ENCODE measurements at places on chromosomes 2 and 18.
A peak's percentile ranks its signal among the peaks of the same experiment; 100 is the strongest.

- no peak for DNase-seq
Measured at GRCh38 chr2:169480079-169480465, 778 bp downstream of the BBS5 start.

- peak; percentile 60 for DNase-seq
Measured at GRCh38 chr2:112493858-112494648, 12.1 kb downstream of the TTL start.

- no peak for DNase-seq
Measured at GRCh38 chr18:45837283-45838070, 12.0 kb downstream of the SIGLEC15 start.

DNA sequence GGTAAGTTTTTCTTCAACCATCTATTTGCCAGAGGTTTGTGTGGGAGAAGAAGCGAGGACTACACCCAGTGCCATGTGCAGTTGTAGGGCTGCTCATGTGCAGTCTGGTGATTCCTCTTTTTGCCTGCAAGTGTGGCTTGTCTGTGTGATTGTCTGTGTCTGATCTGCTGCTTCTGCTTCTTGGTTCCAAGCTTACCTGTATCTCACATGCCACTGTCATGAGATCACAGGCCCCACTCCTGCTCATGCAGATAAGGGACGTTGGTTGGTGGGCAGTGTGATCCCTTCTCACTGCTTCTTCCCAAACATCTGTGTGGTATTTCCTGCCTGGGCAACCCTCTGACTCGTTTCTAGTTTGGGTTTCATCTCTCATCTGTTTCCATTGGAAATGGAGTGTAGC, 27.1 kb downstream of the RRM2 start:
- no peak for DNase-seq

DNA sequence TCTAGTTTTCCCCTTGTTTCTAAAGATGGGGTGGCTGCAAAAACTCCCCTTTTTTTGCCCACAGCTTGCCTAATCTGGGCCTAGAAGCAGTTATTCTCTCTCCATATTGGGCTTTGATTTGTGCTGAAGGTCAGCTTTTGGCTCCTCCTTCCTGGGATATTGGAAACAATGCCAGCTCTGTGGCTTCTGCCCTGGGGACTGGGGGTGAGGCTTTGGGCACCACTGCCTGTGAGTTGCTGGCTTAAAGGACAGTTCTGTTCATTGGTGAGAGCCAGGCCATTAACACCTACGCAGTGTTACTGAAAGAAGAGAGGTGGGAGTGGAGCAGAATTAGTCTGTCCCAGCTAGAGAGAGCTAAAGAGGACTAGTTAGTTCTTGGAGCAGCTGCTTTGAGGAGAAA, 4.3 kb downstream of the UBXN2A start:
- DNase-seq, result peak; percentile 29

- no peak for DNase-seq
Measured at GRCh38 chr2:217830061-217830460, 172.7 kb downstream of the TNS1 start.

DNA sequence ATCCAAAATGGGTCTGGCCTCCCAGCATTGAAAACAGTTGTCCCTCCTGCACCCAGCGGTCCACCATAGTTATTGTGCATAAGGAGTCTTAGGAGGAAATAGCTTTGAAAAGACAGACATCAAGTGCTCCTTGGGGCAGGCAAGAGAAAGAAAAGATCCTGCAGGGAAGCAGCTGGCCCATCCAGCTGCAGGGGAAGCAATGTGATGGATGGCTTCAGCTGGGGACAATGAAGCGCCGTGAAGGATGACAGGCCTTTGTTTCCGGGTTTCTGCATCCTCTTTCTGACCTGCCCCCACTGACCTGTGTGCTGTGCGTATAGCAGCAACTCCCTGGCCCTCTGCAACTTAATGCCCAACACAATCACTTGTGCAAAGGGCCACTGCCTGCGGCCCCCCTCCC, 142.9 kb upstream of the NCKAP5 start:
- DNase-seq, result no peak

- no peak for DNase-seq
Measured at GRCh38 chr2:163505281-163505680, 230.5 kb downstream of the FIGN start.

DNA sequence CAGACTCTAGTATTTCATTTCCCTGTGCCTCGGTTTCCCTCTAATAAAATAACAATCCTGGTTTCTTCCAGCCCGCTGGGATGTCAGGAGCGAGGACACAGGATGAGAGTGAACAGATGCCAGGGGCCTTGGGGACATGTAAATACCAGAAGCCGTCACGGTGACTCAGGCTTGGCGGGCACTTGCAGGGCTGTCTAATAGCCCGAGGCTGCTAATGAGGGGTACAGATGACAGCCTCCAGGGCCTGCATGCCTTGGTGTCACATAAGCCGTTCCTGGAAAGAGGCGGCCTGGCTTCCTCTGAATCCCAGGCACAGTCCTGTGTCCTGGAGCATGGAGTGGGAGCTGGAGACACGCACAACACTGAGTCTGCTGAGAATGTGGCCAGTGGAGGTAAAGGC, 28.2 kb downstream of the HS1BP3 start:
- DNase-seq, result no peak

GRCh38 chr2:95351598-95351915, 51.0 kb upstream of the FAHD2A start:
- DNase-seq, result no peak

- no peak for DNase-seq
Measured at GRCh38 chr2:118856978-118857676, 9.7 kb upstream of the EN1 start.

GRCh38 chr2:164599954-164600589, 21.2 kb downstream of the GRB14 start:
- peak; percentile 81 for DNase-seq

- peak; percentile 73 for DNase-seq
Measured at GRCh38 chr18:48996901-48997463, 46.2 kb upstream of the SMAD7 start.

GRCh38 chr2:128311755-128312341, 6.8 kb downstream of the HS6ST1 start:
- no peak for DNase-seq

DNA sequence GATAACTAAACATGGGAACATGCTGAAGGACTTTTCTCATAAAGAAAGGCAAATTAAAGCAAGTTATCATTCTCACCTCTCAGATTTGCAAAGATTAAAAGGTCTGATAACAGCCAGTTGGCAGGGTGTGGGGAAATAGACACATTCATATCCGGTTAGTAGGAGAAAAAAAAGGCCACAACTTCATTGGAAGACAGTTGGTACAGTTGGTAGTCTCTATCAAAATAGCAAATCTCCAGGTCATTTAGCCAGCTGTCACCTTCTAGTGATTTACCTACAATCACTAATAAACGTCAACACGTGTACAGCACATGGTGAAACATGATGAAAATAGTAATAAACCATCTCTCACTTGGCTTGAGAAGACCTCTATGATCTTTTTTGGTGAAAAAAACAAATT, 16.6 kb downstream of the INPP5D start:
- no peak for DNase-seq

- DNase-seq, result no peak
Measured at GRCh38 chr2:192072261-192072660, 122.5 kb downstream of the TMEFF2 start.

GRCh38 chr2:128466376-128466775, 147.7 kb upstream of the HS6ST1 start:
- DNase-seq, result peak; percentile 8

- DNase-seq, result no peak
Measured at GRCh38 chr2:73268830-73269685, 15.2 kb downstream of the FBXO41 start.

DNA sequence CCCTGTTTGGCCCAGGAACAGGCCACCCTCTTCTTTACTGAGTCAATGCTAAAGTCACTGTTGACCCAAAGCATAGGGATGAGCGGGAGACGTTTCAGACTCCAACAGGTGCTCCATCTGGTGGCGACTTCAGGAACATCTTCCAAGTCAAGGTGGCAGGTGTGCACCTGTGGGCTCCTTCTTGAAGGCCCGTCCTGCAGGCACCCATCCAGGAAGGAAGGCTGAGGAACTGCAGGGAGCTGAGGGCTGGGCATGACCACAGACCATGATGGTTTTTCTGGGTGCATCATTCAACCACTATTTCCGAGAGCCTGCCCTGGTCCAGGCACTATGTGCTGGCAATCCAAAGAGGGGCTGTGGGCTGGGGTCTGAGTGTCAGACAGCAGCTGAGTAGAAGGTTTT, 142.8 kb downstream of the NDUFA10 start:
- peak; percentile 67 for DNase-seq

GRCh38 chr18:74589811-74590210, 7.9 kb upstream of the ZNF407 start:
- DNase-seq, result no peak

- no peak for DNase-seq
Measured at GRCh38 chr2:110714452-110715224, 17.7 kb upstream of the ACOXL start.

GRCh38 chr18:77181950-77182707, 49.5 kb upstream of the MBP start:
- DNase-seq, result no peak

DNA sequence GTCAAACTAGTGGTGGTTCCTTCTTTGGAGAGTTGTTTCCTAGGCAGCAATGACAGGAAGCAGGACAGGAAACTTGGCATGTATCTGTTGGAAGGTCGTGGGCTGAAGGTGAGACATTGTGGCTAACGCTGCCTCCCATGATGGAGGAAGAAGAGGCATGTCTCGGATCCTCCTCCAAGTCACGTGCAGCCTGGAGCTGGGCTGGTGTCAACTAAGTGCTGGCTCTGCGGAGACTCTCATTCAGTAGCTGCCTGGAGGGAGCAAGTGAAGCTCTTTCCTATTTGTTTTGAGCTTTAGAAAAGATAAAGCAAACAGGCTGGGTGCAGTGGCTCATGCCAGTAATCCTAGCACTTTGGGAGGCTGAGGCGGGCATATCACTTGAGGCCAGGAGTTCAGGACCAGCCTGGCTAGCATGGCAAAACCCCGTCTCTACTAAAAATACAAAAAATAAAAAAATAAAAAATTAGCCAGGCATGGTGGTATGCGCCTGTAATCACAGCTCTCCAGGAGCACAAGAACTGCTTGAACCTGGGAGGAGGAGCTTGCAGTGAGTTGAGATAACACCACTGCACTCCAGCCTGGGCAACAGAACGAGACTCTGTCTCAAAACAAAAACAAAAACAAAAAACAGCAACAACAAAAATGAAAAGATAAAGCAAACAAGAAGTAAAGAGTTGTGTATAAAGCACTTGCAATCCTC, 28.2 kb upstream of the INO80C start:
- no peak for DNase-seq

GRCh38 chr2:24831221-24832072, 38.2 kb downstream of the CENPO start:
- no peak for DNase-seq

- DNase-seq, result no peak
Measured at GRCh38 chr18:59788791-59789106, 91.5 kb upstream of the CCBE1 start.

- DNase-seq, result peak; percentile 54
Measured at GRCh38 chr2:232781765-232782164, 5.4 kb upstream of the KCNJ13 start.

GRCh38 chr2:172283476-172283875, 143.9 kb upstream of the ITGA6 start:
- no peak for DNase-seq

DNA sequence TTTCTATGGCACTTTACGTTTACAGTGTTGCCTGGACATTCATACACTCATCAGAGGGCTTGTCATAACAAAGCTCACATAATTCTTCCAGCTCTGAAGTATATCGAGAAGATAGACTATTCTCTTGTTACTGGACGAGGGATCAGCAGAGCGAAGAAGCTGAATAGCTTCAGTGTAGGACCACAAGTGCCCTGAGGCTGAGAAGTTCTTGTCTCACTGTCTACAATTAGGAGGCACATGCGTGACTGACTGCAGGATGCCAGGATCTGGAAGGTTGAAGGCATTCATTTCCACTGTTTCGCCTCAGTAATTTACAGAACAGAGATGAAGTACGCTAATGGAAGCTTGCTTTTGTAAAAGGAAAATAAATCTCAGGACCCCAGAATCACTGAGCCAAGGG, 9.6 kb downstream of the SH3YL1 start:
- no peak for DNase-seq

- DNase-seq, result peak; percentile 3
Measured at GRCh38 chr2:45640576-45640975, 10.9 kb upstream of the PRKCE start.

DNA sequence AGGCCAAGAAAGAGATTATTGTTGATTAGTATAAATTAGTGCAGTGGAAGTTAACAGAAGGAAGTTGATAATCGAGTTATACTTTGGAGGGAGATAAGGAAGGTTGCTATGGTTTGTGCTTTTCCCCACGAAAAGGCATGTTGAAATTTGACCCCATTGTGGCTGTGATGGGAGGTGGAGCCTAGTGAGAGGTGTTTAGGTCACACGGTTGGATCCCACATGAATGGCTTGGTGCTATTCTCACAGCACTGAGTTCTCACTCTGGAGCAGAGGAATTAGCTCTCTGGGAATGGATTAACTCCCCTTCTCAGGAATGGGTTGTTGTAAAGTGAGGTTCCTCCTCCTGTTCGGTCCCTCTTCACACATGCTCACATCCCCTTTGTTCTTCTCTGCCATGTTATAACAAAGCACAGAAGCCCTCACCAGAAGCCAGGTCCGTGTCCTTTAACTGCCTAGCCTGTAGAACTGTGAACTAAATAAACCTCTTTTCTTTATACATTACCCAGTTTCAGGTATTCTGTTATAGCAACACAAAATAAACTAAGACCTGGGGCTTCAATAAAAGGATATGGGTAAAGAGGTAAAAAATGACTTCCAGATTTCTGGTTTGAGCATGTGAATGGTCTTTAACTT, 21.9 kb downstream of the PIGN start:
- no peak for DNase-seq

Data from MCF 10A (cell line).